ENCODE measurements at places on chromosomes 4 and X.

GRCh38 chr4:164337219-164337944 lies 416.5 kb upstream of the SMIM31 start:
- no peak for DNase-seq

DNA sequence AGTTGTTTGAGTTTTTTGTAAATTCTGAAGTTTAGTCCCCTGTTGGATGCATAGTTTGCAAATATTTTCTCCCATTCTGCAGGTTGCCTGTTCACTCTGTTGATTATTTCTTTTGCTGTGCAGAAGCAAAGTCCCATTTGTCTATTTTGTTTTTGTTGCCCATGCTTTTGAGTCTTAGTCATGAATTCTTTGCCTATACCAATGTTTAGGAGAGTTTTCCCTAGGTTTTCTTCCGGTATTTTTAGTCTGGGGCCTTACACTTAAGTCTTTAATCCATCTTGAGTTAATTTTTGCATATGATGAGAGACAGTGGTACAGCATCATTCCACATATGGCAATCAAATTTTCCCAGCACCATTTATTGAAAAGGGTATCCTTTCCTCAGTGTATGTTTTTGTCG lies 405.8 kb upstream of the RPS6KA3 start:
- DNase-seq = no peak

DNA sequence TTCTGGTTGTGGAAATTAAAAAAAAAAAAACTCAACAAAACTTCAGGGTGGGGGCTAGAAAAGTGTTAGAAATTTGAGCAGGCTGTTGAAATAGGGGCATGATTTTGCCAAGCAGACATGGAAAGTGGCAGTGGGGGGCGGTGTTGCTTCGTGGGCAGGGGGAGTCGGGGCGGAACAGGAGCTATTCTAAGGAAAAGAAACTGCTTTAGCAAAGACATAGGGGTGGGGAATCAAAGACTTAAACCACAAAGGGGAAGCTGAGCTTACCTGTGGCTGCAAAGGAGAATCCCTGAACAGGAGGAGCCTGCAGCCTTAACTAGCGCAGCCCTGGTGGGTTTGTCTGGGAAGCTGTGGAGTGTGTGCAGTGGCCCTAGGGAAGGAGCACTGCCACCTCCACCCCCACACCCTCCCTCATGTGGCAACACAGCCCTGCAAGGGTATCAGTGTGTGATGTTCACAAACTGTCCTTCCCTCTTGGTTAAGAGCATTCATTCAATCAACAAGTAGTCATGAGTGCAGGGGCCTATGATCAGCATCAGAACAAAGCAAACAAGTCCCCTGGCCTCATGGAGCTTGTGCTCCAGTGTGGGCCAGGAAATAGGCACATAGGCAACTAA lies 20.5 kb downstream of the SEL1L3 start:
- DNase-seq = no peak

DNA sequence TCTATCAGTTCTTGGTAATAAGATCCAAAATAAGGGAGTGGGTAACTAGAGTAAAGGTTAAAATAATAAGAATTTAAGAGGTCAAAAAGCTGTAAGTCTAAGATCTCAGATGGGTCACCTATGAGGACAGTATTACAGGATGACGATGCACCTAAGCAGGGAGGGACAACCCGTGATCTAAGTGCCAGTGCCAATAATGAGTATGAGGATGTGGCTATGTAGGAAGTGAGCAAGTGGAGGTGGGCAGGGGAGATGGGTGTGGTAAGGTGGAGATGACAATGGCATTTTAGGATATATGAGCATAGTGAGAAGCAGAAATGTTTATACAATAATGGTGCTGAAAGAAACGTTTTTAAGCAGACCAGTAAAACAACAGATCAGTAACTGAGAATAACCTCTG lies 19.3 kb downstream of the CCDC158 start:
- DNase-seq = no peak

GRCh38 chrX:123803331-123803983 lies 56.4 kb upstream of the XIAP start:
- no peak for DNase-seq

Measured in stimulated activated CD8-positive, alpha-beta memory T cell treated with anti-CD3 and anti-CD28 coated beads, Interleukin-15, amount 100 ng/mL, for 4 hours (primary cell).